Posterior vena cava (tissue), 2 donors: ENCODE measurements at places on chromosomes 3 and 15. TPM values are rescaled to one million over a fixed set of nuclear protein-coding genes. Genes with fewer than 3 reads are reported as not detected.

CCDC33 gene
- total RNA-seq, result not detected

GASK1A gene
- 80.1 TPM for total RNA-seq

CAMK2N2 gene
- not detected for total RNA-seq

SPESP1 gene
- 2.2 TPM for total RNA-seq

C3orf33 gene
- total RNA-seq, result 3.7 TPM

C3orf52 gene
- total RNA-seq, result 2.1 TPM

CEP19 gene
- 0.69 TPM for total RNA-seq

C3orf49 gene
- total RNA-seq, result not detected

C2CD4A gene
- not detected for total RNA-seq

TMEM40 gene
- not detected for total RNA-seq

ATP13A5 gene
- not detected for total RNA-seq

LRRC49 gene
- total RNA-seq, result 10.2 TPM

SYNM gene
- 447 TPM for total RNA-seq

GHRL gene
- 1.2 TPM for total RNA-seq

SV2B gene
- total RNA-seq, result 2.9 TPM

CLK3 gene
- total RNA-seq, result 42.3 TPM

XCR1 gene
- 0.37 TPM for total RNA-seq

RBSN gene
- 28.8 TPM for total RNA-seq

MKRN3 gene
- total RNA-seq, result not detected

GP9 gene
- 0.48 TPM for total RNA-seq

NEO1 gene
- 28.7 TPM for total RNA-seq

ROPN1B gene
- not detected for total RNA-seq
